Adipocyte (in vitro differentiated cells): ENCODE measurements at places on chromosomes 3 and 15.

DNA sequence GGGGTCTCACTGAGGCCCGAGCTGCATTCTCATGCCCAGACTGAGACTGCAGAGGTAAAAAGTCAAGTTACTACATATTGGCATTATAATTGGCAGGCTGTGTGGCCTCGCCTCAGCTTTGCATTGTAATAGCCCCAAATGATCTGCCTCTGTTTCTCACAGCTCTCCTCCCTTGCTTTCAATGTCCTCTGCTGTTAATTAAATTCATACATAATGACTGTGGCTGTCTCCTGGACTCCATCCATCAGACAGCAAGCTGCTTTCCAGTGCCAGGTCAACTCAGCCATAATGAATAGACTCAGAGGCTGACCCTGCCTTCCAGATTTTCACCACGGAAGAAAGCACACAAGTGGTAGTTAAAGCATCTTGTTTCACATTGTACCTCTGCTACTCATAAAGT is 7.6 kb upstream of the RTP4 start:
- DNase-seq = no peak

DNA sequence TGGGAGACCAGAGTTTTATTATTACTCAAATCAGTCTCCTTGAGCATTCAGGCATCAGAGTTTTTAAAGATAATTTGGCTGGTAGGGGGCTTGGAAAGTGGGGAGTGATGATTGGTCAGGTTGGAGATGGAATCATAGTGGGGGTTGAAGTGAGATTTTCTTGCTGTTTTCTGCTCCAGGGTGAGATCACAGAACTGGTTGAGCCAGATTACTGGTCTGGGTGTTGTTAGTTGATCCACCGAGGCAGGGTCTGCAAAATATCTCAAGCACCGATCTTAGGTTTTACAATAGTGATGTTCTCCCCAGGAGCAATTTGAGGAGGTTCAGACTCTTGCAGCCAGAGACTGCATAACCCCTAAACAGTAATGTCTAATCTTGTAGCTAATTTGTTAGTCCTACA is 141.0 kb downstream of the OTOL1 start:
- no peak for DNase-seq

DNA sequence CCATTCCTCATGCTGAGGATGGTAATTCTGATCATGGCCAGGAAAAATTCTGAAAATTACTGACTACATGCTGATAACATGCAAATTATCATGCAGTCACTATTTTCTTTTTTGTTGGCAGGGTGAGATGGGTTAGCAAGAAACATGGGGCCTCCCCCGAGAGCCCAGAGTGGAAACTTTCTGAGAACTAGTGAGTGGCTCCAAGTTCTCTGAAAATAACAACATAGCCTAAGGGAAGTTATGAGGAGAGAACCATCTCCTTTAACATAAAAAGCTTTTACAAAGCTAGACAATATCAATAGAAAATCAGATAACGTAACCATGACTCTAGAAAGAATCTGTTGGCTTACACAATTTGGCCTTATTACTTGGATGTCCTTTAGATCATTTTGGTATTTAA is 254.2 kb downstream of the PLOD2 start:
- no peak for DNase-seq

- no peak for DNase-seq
These were observed 1751.2 kb downstream of the SI start for GRCh38 chr3:163327086-163327485.

GRCh38 chr3:50436114-50436674 is 67.2 kb downstream of the CACNA2D2 start:
- peak; percentile 57 for DNase-seq

- DNase-seq = no peak
These were observed 36.2 kb upstream of the CPNE4 start for GRCh38 chr3:132071043-132071442.

DNA sequence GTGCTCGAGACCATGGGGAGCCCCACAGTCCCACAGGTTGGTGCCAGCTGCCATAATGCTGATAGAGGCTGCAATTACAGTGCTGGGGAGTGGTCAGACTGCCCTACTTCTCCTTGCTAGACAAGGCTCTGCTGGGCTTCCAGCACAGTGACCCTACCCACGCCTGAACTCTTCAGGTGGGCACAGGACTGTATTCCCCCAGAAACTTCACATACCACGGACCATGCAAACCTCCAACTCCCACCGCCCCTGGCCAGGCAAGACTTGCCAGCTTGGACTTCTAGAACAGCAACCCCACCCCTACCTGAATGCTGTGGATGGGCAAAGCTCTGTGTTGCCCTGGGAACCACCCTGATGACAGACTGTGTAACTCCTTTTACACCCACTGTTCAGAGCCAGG is 885.3 kb downstream of the SI start:
- no peak for DNase-seq

DNA sequence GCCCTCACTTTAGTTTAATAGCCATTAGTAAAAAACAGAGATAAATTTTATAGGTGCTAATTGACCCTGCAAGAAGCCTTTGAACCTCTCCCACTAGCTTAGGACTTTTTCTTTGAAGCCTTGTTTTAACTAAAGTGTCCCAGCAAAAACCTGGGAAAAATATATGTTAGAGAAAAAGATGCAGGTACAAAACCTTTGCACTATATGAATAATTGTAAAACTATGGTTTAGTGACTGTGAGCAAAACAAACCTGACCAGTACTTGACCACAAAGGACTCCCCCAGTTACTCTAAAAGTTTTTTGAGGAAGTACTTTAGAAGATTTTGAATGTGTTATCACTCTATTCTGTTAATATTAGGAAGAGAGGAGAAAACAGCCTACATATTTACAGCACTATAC is 123.3 kb upstream of the TP63 start:
- DNase-seq = no peak

GRCh38 chr15:55403531-55403930 is 4.6 kb downstream of the CCPG1 start:
- peak; percentile 75 for DNase-seq

DNA sequence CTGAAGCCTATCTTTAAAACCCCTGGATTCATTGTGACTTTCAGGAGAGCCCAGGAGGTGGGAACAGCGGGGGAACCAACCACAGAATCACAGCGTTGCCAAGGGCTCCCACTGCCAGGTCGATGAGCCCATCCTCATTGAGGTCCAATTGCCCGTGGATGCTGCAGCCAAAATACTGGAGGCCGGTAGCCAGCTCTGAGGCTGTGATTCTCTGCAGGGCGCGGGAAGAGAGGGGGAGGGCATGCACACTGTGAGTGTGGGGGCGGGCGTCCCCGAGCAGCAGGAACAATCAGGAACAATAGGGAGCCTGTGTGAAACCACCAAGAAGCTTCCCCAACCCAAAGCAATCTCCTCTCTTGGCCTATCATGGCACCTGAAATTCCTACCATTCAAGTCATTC is 53.4 kb downstream of the FEM1B start:
- DNase-seq = no peak

DNA sequence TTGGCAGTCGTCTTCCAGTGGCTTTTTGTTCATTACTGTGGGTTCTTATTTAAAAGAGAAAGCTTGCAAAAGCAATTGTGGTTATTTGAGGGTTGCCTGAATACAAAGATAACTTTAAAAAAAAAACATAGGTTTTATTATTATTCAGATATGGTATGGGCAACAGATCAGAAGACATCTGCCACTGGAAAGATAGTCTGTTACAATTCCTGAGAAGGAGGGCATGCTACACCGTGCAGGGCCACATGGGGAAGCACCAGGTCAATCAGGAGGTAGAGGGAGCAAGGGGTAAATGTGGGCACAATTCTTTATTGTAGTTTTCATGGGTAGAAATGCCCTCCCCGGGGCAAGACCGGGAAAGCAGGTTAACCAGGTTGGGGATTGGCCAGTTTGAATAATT is 46.5 kb downstream of the BBS4 start:
- no peak for DNase-seq

DNA sequence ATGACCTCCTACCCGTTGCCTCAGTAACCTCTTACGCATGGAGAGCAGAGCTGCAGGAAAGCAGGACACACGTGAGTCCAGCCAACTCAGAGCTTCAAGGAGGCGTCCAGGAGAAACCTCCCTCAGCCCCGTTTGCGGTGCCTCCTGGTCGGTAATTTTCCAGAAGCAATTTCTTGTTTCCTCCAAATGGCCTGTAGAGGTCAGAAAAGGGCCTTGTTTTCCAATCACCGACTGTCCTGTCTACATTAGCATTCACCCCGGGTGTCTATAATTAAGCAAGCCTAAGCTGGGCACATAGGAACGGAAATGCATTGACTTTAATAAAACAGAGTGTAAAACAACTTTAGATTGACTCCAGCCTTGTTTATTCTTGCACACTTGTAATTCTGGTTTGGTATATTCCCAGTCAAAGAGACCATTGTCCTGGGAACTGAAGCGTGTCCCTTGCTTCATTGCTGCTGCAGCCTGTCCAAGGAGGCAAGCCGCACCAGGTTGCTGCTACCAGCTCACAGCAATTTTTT is 836.2 kb downstream of the AGBL1 start:
- peak; percentile 45 for DNase-seq

- DNase-seq = no peak
These were observed 230.7 kb downstream of the ATP8B4 start for GRCh38 chr15:49888323-49888693.

GRCh38 chr3:125140011-125140817 is 72.3 kb downstream of the SLC12A8 start:
- DNase-seq = peak; percentile 78

DNA sequence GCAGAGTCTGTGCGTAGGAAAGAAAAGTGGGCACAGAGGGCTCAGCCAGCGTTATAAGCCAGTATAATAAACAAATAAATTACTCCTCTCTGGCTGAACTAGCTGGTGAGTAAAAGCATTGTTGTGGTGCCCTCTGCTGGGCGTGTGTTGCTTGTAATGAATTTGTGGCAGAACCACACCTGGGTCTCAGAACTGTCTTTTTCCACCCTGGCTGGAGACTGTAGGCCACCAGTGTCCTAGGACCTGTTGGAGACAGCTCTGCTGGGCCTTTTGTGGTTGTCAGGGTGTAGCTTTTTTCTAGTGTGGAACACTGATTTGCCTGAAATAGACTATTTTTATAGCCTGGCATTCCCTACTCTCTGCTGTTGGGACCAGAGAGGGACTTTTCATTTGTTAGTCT is 130.5 kb upstream of the EIF1B start:
- DNase-seq = peak; percentile 92

GRCh38 chr3:126655887-126656286 is 963 bp upstream of the TXNRD3 start:
- DNase-seq = no peak

DNA sequence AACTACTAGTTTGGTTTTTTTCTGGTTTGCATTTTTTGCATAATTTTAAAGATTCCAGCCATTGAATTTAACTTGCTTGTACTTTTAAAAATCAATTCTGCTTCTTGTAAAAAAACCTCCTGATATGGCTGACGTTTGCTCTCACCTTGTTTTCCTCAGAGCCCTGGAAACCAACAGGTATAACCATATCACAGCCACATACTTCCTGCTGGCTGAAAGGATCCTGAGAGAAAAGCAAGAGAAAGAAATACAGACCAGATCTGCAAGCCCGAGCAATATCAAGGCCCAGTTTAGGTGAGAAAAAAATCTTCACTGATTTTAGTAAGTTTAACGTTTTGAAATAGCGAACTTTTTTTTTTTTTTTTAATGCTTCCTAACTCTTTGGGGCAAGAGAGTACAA is 56.8 kb downstream of the SNRK start:
- no peak for DNase-seq

DNA sequence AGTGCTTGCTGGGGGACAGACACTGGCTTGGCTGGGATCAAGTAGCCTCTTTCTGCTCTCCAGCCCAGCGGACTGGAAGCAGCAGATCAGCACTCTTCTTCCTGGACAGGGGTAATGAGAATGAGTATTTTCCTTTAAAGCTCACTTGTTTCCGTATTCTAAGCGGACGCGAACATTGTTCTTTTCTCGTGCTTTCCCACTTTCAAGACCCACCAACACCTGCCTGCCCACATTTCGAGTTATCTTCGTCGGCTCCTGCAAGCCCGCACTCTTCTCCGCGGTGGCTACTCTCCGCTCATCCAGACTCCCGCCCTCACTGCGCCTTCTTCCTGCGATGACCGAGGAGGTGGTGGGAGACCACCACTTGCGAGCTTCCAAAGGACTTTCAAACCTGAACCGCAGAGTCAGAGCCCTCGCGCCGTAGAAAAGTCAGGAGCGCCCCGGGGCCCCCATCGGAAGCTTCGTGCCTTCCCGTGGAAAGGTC is 1.6 kb upstream of the PPM1L start:
- DNase-seq = peak; percentile 65

GRCh38 chr15:31296646-31297574 is 29.7 kb upstream of the KLF13 start:
- DNase-seq = peak; percentile 10

- DNase-seq = no peak
These were observed 341.7 kb upstream of the KCNMB2 start for GRCh38 chr3:178194539-178194938.

- no peak for DNase-seq
These were observed 859.6 kb downstream of the ROBO1 start for GRCh38 chr3:78908236-78908635.

DNA sequence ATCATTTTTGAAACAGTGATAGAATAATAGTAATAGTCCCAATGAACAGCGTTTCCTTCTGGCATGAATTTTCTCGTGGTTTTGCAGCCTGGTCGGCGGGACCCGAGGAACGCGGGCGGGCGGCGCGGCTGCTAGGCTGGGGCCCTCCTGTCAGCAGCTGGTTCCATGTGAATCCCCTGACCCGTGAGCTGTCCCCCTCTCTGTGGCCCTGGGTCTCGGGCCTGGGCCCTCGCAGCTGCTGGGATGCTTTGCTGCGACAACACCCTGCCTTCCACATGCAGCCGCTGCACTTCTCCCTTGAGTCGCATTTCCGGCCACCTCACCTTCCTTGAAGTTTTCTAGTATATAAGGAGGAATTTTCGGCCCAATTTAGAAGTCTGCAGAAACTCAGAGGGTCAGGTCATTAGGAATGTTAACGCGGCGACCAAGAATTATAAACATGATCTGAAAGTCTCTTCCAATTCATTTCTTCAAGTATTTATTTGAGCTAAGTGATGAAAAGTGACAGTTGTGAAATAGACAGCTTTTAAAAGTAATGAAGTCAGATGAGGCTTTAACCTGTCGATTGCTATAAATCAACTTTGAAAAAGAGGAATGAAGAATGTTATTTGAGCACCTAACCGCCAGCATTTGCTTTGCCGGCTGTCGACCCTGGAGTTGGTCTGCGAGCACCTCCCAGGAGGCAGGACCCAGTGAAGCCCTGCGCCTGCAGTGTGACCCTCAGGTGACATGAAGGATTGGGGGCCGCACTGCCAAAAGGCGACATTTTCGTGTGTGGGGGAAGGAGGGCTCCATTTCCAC is 27.7 kb downstream of the NR2F2 start:
- DNase-seq = no peak
